ENCODE measurements at places on chromosomes 4 and X.
A peak's percentile ranks its signal among the peaks of the same experiment; 100 is the strongest.

DNA sequence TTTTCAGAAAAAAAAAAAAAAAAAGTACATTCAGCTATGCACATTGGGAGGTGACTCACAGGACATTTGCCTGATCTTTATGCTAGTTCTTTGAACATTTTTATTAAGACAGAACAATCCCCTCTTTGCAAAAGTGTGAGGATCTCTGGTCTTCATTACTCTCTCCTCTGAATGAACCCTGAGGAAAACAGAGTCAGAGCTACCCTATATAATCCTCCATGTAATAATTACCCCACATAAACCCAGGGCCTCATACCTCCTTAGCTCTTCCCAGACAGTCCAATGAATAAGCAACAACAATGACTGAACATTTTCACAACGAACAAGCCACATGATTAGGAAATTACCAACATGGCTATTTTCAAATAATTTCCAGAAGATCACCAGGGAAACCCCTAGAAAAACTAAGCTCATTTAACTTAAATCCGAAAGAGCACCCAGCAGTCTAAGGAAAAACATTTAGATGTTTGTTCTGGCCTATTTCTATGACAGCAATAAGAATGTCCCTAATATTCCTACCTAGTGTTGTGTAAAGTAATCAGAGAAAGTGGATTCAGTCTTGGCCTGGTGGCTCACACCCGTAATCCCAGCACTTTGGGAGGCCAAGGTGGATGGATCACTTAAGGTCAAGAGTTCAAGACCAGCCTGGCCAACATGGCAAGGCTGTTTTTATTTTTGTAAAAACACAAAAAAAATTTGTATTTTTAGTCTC, 37.8 kb downstream of the TBC1D9 start:
- H3K27me3 ChIP-seq, result no peaks in the 10 kb centered on the region
- H3K4me3 ChIP-seq, result no peak overlapping the region
- no peaks in the 10 kb centered on the region for H3K36me3 ChIP-seq
- DNase-seq, result no peak

DNA sequence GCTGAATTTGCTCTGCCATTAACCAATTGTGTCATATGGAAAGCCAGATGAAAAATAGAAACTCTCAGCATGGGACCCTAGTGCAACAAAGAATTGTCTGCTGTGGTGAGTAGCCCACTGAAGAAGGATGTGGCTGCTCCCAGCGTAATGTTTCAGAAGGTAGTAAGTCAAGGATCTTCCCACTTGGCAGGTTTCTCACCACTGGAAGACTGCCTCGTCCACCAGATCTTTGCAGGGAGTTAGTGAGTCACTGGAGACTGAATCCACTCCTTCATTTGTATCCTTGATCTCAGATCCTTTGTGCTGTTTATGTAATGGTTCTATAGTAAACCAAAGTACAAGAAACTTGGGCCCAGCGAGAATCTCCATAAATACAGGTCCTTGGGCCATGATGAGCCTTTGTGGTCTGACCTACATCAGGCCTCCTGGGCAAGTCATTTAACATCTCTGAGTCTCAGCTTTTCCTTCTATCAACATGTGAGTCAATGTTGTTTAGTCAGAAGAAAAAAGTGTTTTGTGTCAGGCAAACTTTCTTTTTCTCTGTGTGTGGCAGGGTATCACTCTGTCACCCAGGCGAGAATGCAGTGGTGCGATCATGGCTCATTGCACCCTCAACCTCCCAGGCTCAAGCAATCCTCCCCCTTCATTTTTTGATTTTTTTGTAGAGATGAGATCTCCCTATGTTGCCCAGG, 78.0 kb upstream of the CCDC160 start:
- H3K36me3 ChIP-seq, result peaks cover 3% of the 10 kb centered on the region
- H3K4me1 ChIP-seq, result peaks cover 11% of the 10 kb centered on the region
- H3K4me3 ChIP-seq, result no peak overlapping the region
- H3K27ac ChIP-seq, result no peak overlapping the region
- H3K27me3 ChIP-seq, result no peaks in the 10 kb centered on the region

DNA sequence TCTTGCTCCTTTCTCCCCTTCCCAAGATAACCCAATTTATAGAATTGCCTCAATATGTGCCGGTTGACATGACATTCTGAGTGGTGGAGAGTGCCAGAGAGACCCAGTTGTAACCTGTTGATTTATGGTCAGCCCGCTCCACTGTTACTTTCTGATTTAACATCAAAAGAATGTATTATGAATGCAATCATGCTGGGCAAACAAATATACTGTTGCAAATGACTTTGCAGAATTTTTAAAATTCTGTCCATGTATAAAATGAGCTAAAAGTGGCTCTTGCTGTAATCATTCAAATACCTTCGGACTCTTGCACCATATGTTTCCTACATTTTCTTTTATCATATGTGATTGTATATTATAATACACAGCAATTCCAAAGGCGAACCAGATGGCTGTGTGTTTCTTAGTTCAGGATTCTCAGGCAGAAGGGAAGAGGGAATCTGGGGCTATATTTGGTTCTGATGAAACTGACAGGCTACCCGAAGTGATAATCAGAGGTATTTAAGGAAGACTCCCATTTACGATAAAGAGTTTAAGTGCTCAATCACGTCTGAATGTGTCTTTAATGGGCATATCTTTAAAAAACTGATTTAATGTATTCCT, 131.7 kb downstream of the CLCN4 start:
- no peaks in the 10 kb centered on the region for H3K4me1 ChIP-seq
- H3K4me3 ChIP-seq, result no peak overlapping the region
- DNase-seq, result no peak
- no peak overlapping the region for H3K27ac ChIP-seq

DNA sequence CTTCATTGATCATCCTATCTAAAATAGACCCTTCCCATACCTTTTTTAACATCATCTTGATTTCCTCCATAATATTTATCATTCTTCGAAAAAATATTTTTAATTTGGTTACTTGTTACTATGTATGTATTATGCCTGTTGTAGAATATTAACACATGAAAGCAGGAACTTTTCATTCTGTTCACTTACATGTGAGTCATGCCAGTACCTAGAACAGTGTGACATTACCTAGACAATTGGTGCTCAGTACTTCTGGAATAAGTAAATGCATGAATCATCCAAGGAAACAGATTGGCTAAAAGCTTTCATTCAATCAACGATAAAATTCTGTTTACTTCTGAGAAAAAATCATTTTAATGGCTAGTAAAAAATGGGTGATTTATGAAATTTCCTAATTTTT, 76.4 kb downstream of the CXXC4 start:
- DNase-seq, result no peak
- H3K27ac ChIP-seq, result no peak overlapping the region
- no peaks in the 10 kb centered on the region for H3K27me3 ChIP-seq
- H3K36me3 ChIP-seq, result no peaks in the 10 kb centered on the region

- no peak for DNase-seq
- H3K36me3 ChIP-seq, result no peaks in the 10 kb centered on the region
- H3K27ac ChIP-seq, result no peak overlapping the region
Measured at GRCh38 chr4:94746746-94747145, 11.0 kb upstream of the BMPR1B start.

GRCh38 chrX:57918750-57919436, 8.6 kb upstream of the ZXDA start:
- no peak for DNase-seq
- H3K36me3 ChIP-seq, result no peaks in the 10 kb centered on the region
- H3K4me1 ChIP-seq, result no peaks in the 10 kb centered on the region
- no peak overlapping the region for H3K4me3 ChIP-seq

- no peak within 1 kb of the TSS for H3K4me3 ChIP-seq
- no peak within 1 kb of the TSS for H3K27ac ChIP-seq
- no peaks in the 10 kb centered on the region for H3K36me3 ChIP-seq
Measured at GRCh38 chrX:138711399-138712347, at the start of gene FGF13. TSS of gene FGF13 (minus strand) at chrX:138711717. CDS start at chrX:138711003, 714 bp downstream.

GRCh38 chr4:7275067-7275466, 82.7 kb downstream of the SORCS2 start:
- H3K36me3 ChIP-seq, result no peaks in the 10 kb centered on the region
- no peak for DNase-seq
- H3K27ac ChIP-seq, result no peak overlapping the region
- peaks cover 3% of the 10 kb centered on the region for H3K27me3 ChIP-seq

DNA sequence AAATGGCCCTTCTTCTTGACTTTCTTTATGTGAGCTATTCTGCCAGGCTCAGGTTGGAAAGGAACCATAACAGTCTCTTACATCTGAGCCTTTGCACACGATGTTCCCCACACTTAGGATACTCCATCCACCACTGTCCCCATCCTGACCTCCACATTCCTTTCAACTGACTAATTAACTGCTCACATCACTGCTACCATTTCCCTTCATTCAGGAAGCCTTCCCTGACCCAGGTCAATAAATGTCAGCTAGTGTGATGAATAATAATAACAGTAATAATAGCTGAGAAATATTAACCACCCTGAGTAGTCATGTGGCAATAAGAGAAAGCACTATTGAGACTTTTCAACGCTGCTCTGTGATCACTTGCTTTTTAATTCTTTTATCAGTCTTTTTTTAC, 291.7 kb downstream of the KCNIP4 start:
- no peak for DNase-seq
- no peaks in the 10 kb centered on the region for H3K27me3 ChIP-seq
- no peak overlapping the region for H3K27ac ChIP-seq
- H3K4me1 ChIP-seq, result no peaks in the 10 kb centered on the region

DNA sequence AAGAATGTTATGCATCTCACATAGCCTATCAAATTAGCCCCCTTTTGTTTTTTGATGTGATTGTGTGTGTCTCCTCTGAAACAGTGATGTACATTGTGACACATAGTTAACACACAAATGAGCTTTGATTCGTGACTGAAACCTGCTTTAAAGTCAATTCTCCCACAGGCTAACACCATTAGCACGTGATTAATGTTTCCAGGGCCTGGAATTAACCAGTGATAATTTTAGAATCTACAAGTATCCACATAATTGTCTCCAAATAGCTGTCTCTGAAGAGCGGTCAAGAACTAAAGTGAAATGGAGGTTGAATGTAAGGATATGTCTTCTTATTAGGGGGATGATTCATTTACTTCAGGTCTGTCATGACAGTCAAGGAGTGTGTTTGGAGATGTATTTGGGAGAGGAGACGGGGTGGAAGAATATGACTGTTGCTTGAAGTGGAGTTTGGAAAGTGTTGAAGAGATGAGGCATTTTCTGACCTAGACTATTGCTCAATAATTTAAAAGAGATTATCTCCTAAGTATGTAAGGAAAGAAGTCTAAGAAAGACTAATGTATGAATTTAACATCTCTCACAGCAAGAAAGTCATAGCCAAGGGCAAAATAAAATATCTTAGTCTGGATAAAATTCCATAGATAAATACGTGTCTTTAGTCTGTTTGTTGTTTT, 13.7 kb upstream of the RASGEF1B start:
- no peak overlapping the region for H3K27ac ChIP-seq
- no peaks in the 10 kb centered on the region for H3K27me3 ChIP-seq
- no peak for DNase-seq

DNA sequence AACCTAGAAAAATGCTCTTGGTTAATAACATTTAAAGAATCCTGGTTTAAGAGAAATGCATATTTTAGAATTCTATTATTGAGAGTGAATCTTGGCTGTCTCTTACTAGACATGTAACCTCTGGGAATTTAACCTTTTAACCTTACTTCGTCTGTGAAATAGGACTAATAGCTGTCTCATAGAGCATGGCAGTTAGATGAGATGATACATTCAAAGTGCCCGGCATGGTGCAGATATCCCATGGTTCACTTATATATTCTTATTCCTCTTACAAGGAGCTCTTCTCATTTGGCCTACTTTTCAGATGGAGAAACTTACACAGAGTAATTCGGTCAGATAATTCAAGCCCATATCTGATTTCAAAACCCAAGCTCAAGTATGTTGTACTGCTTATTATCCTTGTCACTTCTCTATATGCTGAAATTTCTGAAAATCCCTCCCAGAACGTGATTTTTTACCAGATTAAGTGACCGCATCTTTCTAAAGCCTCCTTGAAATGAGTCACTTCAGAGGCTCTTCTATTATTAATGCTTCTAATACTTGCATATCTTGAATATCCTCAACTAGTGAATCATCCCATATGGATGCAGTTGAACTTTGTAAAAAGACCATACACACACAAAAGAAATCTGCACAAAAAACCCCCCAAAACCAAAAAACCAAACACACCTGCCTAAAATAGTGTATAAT, 4.9 kb downstream of the CDKN2AIP start:
- peaks cover 31% of the 10 kb centered on the region for H3K4me1 ChIP-seq
- H3K27ac ChIP-seq, result peak overlapping the region; percentile 11
- no peaks in the 10 kb centered on the region for H3K27me3 ChIP-seq
- no peak overlapping the region for H3K4me3 ChIP-seq
- no peak for DNase-seq

GRCh38 chrX:122866532-122866931, 317.5 kb upstream of the GRIA3 start:
- DNase-seq, result no peak
- no peak overlapping the region for H3K27ac ChIP-seq
- no peak overlapping the region for H3K4me3 ChIP-seq
- no peaks in the 10 kb centered on the region for H3K4me1 ChIP-seq

DNA sequence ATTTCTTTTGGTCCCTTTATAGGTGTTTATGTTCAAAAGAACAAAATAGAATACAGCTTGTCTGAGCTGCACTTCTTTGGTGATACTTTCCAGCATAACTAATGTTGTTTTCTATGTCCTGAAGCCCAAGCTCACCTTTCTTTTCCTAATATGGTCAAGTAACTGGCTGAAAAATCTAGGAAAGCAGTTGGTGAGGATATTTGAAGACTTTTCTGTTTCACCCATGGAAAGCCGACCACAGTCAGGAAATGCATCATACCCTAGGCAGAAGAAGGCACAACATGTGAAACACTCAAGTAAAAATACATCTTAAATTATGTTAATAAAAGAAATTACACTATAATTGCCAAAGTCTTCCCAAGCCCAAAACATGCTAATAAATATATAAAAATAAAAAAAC, 337.0 kb downstream of the PDGFC start:
- no peaks in the 10 kb centered on the region for H3K4me1 ChIP-seq
- H3K27ac ChIP-seq, result no peak overlapping the region
- no peak overlapping the region for H3K4me3 ChIP-seq
- H3K36me3 ChIP-seq, result no peaks in the 10 kb centered on the region
- H3K27me3 ChIP-seq, result no peaks in the 10 kb centered on the region

GRCh38 chr4:119597377-119597776, 31.2 kb downstream of the PDE5A start:
- peaks cover 7% of the 10 kb centered on the region for H3K36me3 ChIP-seq
- no peak overlapping the region for H3K4me3 ChIP-seq
- DNase-seq, result no peak
- peaks cover 9% of the 10 kb centered on the region for H3K27me3 ChIP-seq

DNA sequence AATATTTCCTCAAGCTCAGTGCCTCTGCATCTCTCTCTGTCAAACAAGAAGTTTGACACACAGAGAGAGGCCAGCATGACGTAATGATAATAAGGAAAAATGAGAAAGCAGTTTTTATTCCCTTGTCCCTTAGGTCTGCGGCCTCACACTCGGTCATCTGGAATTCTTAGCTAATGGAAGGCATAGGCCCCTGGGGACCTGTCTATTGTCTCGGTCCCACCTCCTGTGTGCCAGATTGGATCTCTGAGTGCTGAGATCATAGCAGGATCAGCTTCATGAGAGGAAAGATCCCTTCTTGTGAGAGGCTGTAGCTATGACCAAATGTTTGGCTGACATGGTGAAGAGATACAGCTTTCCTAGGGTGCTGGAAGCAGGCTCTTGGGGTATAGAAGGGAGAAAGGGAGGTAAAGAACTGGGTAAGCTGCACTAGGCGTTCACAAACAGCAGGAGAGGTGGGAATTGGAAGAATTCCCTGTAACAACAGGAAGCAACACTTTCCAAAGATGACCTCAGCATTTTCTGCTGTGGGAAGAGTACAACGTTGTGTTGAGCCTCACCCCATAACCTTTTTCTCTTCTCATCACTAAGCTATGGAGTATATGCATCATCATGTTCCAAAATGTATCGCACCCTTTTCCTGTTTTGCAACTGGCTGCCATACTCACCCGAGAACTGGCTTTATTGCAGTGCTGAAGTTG, 20.2 kb downstream of the TMEM31 start:
- no peaks in the 10 kb centered on the region for H3K36me3 ChIP-seq
- no peak overlapping the region for H3K4me3 ChIP-seq
- no peak overlapping the region for H3K27ac ChIP-seq
- DNase-seq, result no peak
- peaks cover 3% of the 10 kb centered on the region for H3K4me1 ChIP-seq
- peaks cover 3% of the 10 kb centered on the region for H3K27me3 ChIP-seq
